Left hindlimb (tissue), 1 donor: ENCODE measurements at places on chromosomes 7 and 10.
A peak's percentile ranks its signal among the peaks of the same experiment; 100 is the strongest.

GRCh38 chr7:145884716-145885514 lies 231.7 kb upstream of the CNTNAP2 start:
- DNase-seq = no peak

- DNase-seq = no peak
Measured at GRCh38 chr10:35153716-35154115, 27.1 kb downstream of the CREM start.

- DNase-seq = no peak
Measured at GRCh38 chr10:48306870-48307710, 613 bp downstream of the MAPK8 start.

- DNase-seq = no peak
Measured at GRCh38 chr10:89159761-89160160, 47.4 kb downstream of the CH25H start.

DNA sequence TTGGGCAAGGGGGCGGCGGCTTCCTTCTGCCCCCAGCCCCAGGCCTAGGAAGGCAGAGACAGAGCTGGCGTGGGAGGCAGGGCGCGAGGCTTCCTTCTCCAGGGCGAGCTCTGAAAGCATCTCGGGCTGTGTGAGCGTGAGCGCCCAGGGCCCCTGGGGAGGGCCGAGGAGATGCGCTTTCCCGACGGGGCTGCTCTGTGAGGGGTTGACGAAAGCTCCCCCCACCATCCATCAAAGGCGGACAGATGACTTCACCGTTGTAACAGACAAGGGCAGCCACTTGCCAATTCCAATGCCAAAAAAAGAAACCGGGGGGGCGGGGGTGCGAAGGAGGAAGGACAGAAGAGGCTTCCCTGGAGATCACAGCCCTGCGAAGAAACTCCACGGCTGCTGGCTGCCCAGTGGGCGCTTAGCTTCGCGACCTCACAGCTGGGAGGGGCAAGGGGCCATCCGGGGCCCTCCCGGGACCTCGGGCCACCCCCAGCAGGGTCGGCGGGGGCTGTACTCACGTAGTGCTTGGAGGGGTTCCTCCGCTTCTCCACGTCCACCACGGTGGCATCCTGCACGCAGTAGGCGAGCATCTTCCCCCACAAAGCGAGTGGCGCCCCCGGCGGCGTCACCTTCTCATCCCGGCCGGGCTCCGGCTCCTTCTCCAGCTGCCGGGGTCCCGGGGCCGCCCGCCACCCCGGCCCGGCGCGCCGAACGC lies 537 bp downstream of the SH3PXD2A start:
- DNase-seq = peak; percentile 65

GRCh38 chr7:68601826-68602225 lies 996.4 kb upstream of the AUTS2 start:
- DNase-seq = peak; percentile 61

GRCh38 chr10:95881316-95881715 lies 26.5 kb upstream of the CC2D2B start:
- no peak for DNase-seq

DNA sequence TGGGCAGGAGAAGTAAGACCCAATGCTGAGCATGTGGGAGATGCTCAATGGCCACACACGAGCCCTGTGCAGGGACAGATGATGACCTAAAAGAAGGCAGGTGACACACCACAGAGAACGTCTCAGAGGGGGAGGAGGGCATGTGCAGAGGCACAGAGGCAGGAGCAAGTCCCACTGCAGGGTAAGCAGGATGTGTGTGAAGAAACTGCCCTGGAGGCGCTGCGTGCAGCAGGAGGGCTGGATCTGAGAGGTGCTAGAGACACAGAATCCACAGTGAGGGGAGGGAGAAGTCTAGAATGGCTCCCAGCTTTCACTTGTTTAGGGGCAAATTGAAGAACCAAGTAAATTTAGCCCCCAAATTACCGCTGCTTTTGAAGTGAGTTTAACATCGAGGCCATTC lies 14.9 kb downstream of the DYDC2 start:
- no peak for DNase-seq

- no peak for DNase-seq
Measured at GRCh38 chr7:45456747-45457524, 117.2 kb upstream of the ADCY1 start.

- no peak for DNase-seq
Measured at GRCh38 chr7:29341156-29341555, 146.6 kb downstream of the CHN2 start.

- no peak for DNase-seq
Measured at GRCh38 chr7:9671979-9672917, 1238.8 kb downstream of the NXPH1 start.

DNA sequence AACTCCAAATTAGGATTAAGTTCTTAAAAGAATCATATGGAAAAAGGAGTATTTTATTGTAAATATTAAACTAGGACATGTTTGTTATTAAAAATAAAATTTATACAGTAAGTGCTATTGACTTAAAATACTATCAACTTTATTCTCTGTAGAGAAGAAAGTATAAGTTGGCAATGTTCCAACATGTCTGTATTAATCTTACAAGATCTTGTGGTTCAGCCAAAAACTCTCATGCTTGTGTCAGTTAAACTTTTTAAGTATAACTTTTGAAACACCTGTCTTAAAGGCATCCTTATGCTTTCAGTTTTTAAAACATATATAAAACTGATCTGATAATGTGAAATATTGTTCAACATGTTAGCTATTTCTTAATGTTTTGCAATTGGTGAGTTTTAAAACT lies 160.7 kb downstream of the ZEB1 start:
- no peak for DNase-seq

GRCh38 chr10:104894681-104895080 lies 253.6 kb downstream of the SORCS3 start:
- no peak for DNase-seq

DNA sequence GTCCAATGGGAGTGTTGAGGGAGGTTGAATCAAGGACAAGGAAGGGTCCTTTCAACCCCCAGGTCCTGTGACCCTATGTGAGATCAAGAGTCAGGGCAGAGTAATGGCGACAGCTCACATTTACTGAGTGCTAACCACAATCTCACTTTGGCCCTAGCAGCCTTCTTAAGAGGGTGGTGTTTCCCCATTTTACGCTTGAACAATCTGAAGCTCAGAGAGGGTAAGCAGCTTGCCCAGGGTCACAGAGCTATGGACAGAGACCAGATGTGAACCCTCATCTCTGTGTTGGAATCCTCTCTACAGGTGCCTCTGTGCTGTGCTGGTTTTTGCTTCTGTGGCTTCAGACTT lies 102.0 kb downstream of the GRK5 start:
- DNase-seq = no peak

- no peak for DNase-seq
Measured at GRCh38 chr7:95471071-95471470, 14.7 kb upstream of the ASB4 start.

GRCh38 chr7:13420726-13421125 lies 568.7 kb downstream of the ETV1 start:
- DNase-seq = no peak

DNA sequence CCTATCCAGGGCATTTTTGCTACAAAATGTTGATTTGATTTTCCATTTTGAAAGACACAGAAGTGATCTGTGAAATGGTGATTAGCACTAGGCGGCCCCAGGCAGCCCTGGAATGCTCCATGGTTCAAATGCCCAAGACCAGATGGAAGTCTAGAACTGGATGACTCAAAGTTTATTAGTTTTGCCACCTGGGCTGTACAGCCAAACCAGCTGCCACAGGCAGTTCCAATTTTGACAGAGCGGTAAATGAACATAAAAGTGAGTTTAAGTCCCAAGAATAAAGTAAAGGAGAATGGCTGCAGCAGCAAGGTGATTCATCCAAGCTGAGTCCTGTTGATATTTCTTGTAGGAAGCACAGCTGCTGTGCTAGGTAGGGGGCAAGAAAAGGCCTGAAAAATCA lies 180.5 kb downstream of the SUGCT start:
- no peak for DNase-seq

DNA sequence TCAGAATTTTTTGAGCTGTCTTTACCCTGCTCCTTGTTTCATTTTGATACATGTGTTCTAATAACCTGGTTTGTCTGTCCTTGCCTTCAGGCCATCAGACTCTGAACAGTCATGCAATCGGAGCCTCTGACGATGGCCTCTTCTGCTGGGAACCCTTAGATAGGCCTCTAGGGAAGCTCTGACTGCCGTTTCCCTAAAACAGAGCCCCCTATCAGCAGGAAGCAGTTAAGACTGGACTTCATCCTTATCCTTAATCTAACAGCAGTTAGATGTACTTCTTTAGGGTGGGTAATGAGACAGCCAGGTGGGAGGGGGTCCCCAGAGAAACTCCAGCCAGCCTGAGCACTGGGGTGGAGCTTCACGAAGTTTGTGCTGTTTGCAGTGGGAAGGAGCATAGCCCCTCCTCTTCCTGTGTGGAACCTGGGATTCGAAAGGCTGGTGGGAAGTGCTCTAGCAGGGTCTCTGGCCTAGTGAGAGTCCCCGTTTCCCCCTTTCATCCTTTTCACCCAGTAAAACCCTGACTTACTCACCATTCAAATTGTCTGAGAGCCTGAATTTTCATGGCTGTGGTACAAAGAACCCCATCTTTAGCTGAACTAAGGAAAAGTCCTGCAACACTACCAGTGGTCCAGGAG lies 28.4 kb upstream of the SORCS3 start:
- DNase-seq = no peak

DNA sequence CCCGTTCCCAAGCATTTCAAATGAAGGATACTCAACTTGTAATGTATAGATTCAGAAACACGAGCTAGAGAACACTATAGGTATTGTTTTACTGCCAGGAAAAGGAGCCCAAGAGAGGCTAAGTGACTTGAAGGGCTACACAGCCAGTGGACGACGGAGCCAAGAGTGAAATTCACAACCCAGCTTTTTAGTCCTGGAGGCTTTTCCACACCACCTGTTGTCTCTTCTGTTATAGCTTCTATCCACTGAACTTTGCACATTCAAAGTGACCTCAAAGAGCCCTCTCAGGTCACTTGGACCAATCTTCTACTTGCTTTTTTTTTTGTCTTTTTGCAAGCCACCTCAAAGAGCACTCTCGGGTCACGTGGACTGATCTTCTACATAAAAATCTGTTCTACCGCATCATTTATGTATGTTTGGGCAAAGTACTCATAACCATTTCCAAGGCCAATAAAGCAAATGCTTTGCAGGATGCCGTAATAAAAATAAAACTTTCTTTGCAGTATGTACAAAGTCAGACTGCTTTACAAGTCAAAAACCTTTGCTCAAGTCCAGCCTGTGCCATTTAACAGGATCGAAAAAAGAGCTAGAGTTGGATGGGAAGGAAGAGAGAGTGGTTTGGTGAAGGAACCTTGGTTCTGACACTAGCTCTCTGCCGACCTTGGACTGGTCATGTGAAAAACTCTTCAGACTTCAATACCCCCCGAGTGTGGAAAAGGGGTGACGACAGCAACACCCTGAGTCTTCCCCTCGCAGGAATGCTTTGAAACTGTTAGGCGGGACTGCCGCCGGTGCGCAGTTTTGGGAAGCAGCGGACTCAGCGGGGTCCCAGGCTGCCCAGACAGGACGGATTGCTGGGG lies 821 bp downstream of the SLC35B4 start:
- no peak for DNase-seq
